ENCODE measurements at places on chromosomes 2 and 18.
A peak's percentile ranks its signal among the peaks of the same experiment; 100 is the strongest.

- DNase-seq, result no peak
Measured at GRCh38 chr2:239921843-239922242, 103.3 kb downstream of the NDUFA10 start.

DNA sequence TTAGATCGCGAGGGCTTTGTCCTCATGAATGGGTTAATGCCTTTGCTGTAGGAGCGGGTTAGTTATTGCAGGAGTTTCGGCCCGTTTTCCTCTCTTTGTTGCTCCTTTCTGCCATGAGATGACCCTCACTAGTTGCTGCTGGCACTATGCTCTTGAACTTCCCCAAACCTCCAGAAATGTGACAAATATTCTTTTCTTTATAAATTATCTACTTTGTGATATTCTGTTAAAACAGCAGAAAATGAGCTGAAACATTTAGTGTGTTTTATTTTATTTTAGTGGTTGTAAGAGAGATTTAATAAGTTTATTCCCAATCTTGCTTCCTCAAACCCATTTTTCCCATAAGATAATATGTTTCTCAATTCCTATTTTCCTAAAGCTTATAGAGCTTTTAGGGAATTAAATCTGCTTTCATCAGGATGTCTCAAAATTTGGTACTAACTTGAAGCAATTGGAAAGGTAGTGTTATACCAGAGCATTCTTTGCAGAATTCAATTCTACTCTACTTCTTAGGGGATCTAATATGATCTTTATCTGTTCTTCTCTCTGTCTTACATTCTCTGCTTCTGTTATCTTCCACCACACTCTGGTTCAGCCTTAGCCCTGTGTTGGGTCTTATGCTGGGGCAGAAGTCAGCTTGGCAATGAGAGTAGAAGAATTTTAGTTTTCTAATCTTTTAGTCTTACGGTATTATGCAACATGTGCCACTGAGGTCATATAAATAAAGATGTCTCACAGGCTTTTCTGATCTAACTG, 23.1 kb downstream of the DDX1 start:
- DNase-seq, result no peak

- no peak for DNase-seq
Measured at GRCh38 chr2:15160201-15160991, 400.7 kb downstream of the NBAS start.

- no peak for DNase-seq
Measured at GRCh38 chr2:147630585-147630984, 214.2 kb upstream of the ACVR2A start.

GRCh38 chr2:8857709-8858108, 20.3 kb upstream of the KIDINS220 start:
- no peak for DNase-seq

DNA sequence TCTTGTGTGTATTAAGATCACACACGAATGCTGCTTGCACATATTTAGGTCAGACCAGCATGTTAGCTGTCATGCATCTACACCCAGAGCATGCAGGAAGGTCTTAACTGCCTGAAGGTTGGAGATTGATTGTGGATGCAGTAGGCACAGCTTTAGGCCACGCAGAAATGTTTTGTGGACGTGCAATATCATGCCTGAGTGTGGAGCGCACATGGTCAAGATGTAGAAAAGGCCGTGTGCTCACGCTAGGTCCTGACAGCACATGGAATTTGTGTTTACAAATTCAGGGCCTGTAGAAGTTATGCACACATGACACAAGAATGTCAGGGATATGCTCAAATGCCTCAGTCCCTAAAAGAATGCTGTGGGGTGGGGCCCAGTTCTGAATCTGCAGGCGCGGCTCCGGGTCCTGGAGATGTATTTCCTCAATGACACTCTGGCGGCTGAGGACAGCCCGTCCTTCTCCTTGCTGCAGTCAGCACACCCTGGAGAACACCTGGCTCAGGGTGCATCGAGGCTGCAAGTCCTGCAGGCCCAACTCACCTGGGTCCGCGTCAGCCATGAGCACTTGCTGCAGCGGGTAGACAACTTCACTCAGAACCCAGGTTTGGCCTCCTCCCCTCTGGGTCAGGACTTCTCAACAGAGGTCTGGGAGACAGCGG, 27.9 kb downstream of the MARCO start:
- DNase-seq, result no peak

- DNase-seq, result no peak
Measured at GRCh38 chr18:23387265-23387664, 65.8 kb upstream of the RIOK3 start.

DNA sequence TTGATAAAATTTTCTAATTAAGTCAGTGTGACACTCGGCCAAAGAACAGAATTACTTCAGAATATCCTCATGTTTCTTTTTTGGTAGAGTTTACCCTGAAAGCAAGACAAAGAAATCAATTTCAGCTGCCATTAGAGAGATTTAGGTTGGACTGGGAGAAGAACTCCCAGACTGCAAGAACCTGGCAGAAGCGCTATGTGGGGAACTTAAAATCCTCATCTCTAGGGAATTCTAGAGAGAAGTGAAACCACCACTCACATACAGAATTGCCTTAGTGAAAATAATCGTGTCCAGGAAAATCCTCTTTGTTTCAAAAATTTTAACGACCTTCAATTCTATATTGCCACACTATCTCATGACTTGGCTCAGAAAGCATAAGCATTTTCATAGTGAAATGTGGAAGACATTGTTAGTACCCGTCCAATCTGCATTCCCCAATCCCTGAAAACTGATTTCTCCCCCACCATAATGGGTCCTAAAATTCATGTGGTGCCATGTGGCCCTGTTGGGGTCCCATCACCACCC, 297.3 kb upstream of the MEIS1 start:
- DNase-seq, result no peak

DNA sequence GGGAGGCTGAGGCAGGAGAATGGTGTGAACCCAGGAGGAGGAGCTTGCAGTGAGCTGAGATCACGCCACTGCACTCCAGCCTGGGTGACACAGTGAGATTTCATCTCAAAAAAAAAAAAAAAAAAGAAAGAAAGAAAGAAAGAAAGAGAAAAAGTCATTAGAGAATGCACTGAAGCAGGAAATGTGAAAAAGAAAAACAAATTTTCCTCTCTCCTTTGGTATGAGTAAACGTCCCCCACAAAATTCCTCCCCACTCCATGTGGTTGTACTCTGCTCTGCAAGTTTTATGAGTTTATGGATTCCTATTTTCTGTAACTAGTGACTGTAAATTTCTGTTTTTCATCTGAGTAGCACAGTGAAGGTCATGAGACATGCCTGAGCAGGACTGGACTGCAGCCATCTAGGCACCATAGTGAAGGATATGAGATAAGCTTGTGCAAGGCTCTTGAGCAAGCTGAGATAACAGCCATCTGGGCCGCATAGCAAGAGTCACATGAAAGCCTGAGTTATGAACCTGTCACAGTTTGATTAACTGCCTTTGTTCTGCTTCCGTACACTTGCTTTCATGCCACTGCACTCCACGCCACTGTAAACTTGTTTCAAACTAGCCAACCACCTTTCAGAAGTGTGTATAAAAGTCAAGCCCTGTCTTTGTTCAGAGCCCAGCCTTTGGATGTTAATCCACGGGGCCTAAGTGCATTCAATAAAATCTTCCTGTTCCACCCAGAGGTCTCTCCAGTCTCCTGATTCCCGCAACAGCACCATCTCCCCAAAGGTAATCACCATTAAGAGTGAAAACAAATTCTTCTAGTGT, 50.2 kb downstream of the SKA1 start:
- DNase-seq, result no peak

DNA sequence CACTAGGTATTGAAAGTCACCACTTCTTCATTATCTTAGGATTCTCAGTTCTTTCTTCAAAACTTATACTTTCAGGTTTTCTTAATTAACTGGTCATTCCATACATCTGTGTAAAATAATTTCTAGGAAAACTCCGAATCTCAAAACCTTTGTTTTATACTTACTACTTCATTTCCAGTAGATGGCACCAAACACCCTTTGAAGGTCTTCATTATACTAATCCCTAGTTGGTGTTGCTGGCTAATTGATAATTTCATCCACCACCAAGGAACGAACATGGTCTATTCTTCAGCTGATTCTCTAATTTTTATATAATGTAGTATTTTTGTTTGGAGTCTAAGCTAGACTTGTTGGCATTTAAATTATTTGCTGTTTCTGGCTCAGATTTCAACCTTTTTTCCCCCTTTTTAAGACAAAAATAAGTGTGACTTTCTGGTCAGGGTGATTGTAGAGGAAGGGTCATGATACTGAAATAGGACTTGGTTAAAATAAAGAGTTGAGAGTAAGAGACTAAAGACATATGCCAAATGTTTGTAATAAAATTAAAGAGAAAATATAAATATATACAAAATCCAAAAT, 2.8 kb upstream of the MXD1 start:
- DNase-seq, result no peak

GRCh38 chr2:39696838-39697237, 31.1 kb downstream of the TMEM178A start:
- peak; percentile 27 for DNase-seq

GRCh38 chr2:48364100-48364499, 165.9 kb upstream of the STON1 start:
- no peak for DNase-seq

DNA sequence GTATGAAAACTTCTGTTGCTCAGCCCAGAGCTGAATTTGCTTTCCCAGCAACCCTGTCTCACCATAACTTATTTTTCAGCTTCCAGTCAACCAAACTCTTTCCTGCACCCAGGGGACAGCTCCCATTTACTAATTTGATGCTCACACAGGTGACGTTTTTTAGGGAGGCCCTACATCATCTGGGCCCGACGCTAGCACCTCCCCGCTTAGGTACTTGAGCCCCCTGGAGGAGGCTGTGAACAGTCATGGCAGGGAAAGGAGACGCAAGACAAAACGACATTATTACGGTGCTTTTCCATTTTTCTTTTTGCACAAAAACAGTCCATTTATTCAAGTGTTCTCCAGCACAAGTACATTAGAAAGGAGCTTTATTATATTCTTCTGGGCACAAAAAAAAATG, 59.2 kb upstream of the POMC start:
- no peak for DNase-seq

DNA sequence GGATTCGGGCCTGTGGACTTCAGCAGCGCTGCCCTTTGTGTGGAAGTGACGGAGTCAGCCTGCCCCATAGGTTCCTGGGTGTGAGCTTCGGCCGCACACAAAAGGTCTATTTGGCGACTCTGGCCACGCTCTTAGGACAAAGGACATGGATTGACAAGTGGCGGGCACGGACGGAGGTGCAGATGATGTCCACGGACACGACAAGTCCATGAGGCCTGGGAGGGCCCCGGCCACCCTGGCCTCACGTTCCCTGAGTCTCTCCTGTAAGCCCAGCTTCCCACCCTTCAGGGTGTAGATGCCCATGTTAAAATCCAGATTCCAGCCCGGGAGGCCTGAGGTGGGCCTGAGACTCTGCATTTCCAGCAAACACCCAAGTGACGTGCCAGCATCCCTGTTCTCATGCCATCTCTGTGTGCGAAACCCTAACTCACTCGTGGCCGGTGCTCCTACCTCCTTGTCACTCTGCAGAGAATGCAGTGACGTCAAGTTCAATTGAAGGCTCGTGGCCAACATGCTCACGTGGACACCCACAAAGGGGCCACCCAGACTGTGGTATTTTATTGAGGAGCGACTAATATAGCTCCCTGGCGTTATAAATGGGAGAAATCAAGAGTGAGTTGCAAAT, 111.7 kb downstream of the RTP5 start:
- DNase-seq, result no peak

GRCh38 chr2:10252224-10252623, 50.5 kb upstream of the HPCAL1 start:
- no peak for DNase-seq

- peak; percentile 90 for DNase-seq
Measured at GRCh38 chr18:75475228-75475627, 47.7 kb upstream of the SMIM21 start.

GRCh38 chr2:42055573-42056514, 8.0 kb downstream of the PKDCC start:
- DNase-seq, result no peak

DNA sequence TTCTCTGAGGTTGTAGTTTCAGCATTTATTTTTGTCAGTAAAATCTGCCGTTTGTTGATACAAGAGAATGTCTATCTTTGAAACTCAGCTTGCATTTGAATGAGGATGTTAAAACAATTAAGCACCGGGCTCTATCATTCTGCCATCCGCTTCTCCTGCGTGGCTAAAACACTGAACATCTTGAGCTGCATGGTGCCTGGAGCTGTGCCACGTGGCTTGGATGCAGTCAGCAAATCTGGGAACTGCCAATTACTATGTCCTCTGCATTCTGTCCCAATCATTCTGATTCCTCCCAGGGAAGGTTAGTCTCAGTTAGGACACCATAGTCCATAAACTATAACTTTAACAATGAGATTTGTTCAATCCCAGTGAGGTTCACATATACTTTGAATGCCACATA, 598.4 kb downstream of the FBXO15 start:
- no peak for DNase-seq

GRCh38 chr2:43358410-43359201, 132.2 kb upstream of the ZFP36L2 start:
- no peak for DNase-seq

GRCh38 chr2:181411105-181411849, 45.9 kb upstream of the ITGA4 start:
- DNase-seq, result no peak

DNA sequence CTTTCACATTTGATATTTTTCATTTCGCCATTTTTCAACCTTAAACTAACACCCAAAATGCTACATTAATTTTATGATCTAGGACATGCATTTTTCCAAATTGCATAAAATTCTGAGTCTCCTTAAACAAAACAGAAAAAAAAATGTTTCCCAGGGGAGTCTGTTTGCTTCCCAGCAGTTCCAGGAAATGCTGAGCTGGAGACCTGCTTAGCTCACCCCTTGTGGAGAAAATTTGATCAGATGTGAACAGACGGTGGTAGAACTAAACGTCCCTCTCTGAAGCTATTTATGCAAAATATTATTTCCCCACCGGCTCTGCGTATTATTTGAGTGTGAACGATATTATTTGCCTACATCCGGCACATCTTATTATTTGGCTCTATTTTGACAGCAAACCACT, 74.9 kb upstream of the AGAP1 start:
- no peak for DNase-seq

DNA sequence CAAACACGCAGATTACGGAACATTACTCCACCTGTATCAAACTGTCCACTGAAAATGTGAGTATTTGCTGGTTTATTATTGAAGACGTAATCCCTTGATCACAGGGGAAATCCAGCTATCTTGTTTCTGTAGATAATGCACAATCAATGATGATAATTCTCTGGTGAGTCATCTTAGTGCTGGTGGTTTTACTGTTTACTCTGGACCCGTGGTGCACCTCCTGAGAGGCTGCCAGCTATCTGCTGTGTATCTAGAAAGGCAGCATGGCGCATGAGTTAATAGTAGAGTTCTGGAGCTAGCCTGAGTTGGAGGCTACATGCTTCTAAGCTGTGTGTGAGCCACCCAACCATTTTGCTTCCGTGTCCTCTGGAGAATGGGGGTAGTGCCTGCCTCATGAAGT, 6.5 kb downstream of the NCAPH start:
- peak; percentile 19 for DNase-seq

DNA sequence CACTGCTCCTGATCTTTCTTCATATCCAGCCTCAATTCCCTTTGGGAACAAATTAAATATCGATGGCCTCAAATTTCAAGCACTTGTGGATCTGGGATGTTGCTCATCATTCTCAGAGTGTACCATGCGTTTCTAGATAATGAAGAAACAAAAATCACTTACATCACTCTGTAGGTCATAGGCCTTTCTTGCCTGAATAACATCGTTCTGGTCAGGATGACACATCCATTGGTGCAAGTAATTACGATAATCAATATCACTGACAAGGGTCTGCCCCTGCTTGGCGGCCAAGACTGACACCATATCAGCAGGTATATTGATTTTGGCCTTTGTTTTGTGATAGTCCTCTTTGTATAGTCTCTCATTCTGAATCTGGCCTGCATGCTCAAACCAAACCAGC, 157.3 kb downstream of the RIF1 start:
- DNase-seq, result no peak

- no peak for DNase-seq
Measured at GRCh38 chr2:74131901-74132300, 15.8 kb downstream of the BOLA3 start.

Measured in fibroblast of skin of left biceps (primary cell).